ENCODE measurements at places on chromosomes 11 and 22.

DNA sequence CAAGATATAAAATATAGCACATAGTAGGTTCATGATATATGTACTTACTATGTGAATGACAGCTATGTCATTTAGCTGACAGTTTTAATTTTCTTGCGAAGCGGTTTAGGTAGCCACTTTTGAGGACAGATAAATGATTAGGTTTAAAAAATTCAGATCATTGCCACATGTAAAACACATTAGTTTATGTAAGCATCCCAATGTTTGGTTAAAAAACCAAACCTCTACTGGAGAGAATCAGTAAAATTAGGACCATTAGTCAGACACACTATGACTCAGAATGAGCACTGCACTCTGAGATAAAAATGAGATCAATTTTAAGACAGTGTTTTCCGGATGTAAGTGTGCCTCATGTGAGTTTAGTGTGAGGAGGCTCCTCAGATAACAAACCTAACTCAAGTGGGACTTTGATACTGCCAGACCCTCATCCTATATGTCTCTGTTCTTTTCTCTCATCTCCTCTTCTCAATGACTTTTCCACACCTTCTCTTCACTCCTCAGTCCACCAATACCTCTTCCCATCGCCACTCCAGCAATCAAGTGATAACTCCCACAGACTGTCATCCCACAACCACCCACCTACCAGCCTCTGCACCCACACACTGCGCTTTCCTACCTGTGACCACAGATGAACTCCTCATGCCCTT, 6.8 kb upstream of the OR2AT4 start:
- no peak for DNase-seq

DNA sequence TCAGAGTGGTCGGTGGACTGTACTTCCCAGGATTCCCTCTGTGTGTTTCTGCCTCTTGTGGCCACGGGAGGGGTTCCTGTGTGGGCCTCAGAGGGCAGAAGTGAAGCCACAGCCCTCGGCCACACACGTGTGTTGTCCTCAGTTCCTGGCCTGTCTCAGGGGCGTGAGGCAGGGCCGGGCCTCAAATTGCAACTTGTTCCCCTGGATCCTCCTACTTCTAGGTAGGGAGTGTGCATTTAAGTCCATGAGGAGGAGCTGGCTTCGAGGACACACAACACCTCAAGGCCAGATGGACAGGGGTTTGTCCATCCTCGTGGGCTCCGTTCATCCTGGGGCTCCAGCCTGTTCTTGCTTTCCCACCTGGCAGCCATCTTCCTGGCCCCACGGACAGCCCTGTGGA, 573.0 kb downstream of the TBC1D22A start:
- DNase-seq = no peak

DNA sequence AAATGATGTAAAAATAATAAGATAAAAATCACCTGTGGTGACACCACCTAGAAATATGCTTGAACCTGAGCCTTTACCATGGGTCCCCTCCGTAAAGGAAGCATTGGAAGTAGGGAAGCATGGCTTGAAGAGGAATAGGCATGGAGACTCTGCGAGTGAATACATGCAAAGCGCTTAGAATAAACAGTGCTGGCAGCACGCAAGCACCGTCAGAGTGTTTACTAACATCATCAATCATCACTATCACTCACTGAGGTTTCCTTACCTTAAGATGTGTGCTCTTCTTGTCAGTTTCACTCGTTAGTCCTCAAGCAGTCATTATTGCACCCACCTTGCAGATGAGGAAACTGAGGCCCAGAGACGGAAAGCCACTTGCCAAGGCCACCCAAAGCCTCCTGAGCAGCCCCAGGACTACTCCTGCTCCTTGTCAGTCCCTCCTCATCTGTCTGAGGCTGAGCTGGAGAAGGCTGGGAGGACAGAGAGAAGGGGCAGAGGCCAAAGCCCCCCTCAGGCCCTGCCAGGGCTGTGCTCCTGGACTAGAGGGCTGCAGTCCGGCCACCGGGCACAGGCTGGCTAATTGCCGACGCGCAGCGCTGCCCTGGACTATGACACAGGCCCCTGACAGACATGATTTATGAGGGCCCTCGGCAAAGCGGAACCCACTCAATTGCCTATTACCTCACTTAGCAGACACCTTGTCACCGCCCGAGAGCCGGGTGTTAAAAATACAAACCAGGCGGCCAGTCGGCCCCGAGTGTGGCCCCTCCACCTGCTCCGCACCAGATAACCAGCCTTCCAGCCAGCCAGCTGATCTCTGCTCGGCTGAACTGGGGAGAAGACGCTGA, 168.9 kb downstream of the MN1 start:
- DNase-seq = no peak

DNA sequence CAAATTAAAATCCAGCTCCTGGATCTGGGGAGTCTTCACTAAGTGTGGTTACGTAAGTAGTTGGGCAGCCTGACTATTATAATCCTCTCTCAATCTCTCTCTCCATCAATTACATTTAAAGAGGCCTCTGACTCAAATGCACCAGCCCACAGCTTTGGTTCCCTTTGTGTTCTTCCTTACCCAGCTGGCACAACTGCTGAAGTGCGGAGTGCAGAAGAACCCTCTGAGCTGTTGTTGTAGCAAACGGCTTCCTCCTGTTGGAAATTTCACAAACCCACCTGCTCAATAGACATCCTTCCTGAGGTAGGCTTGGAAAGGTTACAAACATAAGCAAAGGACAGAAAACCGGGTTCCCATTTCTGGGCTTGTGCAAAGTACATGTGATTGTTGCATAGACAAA, 17.0 kb upstream of the SORL1 start:
- no peak for DNase-seq

DNA sequence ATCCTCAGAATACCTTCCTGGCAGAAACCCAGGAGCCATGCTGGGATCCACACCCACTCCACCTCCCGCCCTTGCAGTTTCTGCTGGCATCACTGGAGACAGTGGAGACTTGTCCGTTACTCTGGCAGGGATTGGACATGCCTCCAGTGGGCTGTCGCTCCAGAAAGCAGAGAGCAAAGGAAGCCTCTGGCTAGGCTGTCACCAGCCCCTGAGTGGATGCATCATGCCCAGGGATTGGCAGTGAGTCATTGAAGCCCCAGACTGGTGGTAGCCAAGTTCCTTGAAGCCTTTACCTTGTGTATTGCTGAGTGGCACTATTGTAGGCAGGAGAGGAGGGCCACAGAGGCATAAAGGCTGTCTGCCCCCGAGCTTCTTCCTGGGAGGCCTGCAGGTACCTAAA, 34.8 kb upstream of the E2F8 start:
- DNase-seq = no peak

DNA sequence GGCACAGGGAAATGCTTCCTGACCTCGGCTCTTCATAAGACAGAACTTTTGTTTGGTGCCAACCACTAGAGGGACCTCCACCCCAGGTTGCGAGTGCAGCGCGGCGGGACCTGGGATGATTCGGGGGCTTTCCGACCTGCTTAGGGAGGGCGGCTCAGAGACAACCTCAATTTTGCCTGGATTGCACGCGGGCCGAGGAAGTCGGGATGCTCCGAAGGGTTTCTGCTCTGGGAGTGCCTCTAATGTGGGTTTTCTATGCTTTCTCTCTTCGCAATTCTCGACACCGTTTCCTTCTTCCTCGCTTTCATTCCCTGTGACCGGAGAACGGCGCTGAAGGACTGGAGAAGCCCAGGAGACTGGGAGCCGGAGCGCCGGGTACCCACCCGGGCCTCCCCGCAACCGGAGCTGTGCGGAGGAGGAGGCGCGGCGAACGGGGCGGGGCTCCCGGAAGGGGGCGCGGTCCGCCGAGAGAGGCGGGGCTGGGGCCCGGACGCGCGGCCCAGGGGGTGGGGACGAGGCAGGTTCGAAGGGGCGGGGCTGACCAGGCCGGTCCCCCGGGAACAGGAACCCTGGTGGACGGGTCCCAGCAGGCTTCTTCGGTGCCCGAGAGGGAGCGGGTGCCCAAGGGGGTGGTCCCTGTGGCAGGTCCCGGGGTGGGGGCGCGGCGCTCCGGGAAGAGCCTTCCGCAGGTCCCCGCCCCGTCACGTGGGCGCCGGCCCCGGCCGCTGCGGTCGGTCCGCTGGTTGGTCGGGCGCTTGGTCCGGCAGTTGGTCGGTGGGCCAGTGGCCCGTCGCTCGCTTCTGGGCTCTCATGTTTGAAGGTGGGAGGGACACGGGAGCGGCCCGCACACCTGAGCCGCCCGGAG, at the start of gene PPFIBP2:
PPFIBP2 (plus strand) TSS at position 766 of the 865 bp plus-strand sequence. CDS start 35,477 bp downstream, outside the sequence.
- peak; percentile 87 for DNase-seq

GRCh38 chr22:20180245-20180630, 29.4 kb upstream of the CCDC188 start:
- no peak for DNase-seq

DNA sequence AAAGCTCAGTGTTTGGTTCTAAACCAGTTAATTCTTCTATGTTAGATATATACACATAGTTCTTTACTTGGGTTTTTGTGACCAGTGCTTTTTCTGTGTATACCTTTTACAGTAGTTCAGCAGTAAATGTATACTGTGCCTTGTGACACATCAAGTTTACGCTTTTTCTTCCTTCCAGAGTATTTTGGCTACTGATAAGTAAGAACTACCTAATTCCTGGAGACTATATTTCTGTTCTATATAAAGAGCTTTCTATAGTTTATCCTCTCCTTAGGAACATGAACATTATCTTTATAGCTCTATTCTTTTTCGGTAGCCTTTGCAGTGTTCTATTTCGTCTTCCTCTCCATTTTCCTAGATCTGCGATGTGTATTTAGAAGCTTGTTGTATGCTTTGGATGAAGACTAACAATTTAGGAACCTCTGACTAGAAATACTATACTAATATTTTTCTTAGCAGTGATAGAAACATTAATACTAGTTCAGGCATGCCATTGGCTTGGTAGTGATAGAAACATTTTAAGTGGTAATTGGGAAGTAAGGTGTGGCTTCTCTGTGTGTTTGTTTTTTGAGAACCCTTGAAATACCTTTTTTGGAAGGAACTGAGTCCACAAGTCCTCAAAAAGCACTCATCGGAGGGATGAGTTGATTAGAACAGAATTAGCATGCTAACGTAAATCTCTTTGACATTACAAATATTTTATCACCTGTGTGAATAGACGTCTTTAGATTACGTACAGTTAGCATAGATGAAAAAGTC, 74.6 kb downstream of the ARHGEF12 start:
- no peak for DNase-seq

- peak; percentile 40 for DNase-seq
Measured at GRCh38 chr11:108592591-108593213, 866 bp downstream of the EXPH5 start.

DNA sequence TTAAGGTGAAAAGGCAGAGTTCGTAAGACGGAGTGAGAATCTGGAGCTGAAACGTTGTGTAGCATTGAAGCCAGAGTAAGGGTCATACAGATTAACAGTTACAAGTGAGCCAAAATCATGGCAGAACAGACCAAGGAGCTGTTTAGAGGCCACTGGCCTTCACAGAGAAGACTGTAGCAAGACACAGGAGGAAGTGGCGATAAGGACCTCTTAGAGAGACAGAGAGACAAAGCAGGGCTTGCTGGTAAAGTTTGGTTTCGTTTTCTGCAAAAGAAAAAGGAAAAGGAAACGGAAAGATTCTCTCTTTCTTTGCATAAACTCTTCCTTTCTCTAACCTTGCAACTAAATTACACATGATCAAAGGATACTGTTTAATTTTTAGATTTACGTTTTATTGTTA, 83.0 kb downstream of the AASDHPPT start:
- DNase-seq = no peak
